ENCODE measurements at places on chromosomes 12 and 14.

GRCh38 chr14:63993992-63994391, 141.2 kb downstream of the SYNE2 start:
- peak; percentile 4 for DNase-seq

- no peak for DNase-seq
Measured at GRCh38 chr12:76745343-76745742, 18.6 kb upstream of the ZDHHC17 start.

- DNase-seq: peak; percentile 86
Measured at GRCh38 chr12:71045781-71046180, 112.0 kb downstream of the TSPAN8 start.

- peak; percentile 86 for DNase-seq
Measured at GRCh38 chr14:41873686-41874317, 267.1 kb downstream of the LRFN5 start.

DNA sequence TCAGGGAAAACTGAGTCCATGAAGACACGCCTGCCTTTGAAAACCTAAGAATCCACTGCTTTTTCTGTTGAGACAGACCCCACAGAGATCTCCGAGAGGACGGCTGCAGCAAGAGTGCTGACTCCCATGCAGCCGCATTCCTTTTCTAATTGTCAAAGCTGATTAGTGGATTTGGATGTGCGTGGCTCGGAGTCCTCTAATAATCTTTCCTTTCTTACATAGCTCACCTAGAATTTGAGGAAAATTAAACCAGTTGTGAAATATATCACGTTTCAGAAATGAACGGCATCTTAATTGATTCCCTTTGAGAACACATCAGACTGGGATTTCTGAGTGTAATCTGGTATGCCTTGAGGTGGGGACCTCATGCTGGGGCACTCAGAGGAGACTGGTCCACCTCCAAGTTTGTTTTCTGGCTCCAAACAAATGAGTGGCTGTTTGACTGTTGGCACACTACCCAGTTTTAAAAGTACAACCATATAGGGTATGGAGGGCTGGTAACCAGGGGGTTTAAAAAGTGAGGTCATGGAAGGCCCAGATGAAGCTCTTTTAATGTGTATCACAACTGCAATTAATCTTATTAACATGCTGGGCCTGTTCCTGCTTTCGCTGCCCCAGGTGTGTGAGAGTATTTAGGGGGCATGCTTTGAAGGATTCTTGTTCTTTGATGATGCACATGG, 63.3 kb downstream of the RASSF3 start:
- peak; percentile 73 for DNase-seq

GRCh38 chr14:76081642-76082041, 70.1 kb upstream of the GPATCH2L start:
- DNase-seq: no peak

All from fibroblast of skin of scalp (primary cell).